MG63 (cell line): ENCODE measurements at places on chromosomes 13 and 19.

DNA sequence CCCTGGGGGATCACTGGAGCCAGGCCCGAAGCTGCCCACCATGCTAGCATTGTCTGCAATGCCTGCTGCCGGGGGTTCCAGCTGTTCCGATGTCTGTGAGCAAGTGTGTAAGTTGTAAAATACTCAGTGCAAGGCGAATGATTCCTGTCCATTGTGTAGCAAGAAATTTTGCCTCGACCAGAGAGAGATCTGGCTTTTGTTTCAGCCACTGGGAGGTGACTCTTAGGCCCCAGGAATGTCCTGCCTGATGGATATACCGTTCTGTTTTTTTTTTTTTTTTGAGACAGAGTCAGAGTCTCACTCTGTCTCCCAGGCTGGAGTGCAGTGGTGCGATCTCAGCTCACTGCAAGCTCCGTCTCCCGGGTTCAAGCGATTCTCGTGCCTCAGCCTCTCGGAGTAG lies 7.3 kb upstream of the GADD45B start:
- no peak for DNase-seq

DNA sequence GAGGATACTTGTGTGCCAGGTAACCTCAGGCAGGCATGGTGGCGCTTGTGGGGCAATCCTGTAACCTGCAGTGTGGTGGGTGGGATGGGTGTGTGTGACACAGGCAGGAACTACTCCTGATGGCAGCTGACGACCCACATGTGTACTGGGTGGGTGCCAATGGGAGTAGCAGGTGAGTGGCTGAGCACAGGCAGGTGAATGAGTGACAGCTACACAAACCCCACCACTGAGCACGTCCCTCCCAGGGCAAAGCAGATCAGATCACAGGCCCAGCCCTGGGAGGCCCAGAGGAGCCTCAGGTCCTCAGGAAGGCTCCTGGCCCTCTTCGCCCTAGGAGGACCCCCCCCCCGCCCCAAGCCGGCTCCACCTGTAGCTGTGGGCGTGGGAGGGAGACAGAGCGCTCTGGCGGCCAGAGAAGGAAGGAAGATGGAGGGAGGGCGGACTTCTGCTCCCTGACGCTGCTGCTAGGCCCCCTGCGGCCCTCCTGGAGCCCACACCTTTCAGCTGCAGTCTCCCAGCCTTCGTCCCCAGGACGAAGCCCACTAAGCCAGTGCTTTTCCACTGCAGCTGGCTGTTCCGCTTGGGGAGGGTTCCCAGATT lies 1.3 kb upstream of the ZNF181 start:
- DNase-seq: no peak

DNA sequence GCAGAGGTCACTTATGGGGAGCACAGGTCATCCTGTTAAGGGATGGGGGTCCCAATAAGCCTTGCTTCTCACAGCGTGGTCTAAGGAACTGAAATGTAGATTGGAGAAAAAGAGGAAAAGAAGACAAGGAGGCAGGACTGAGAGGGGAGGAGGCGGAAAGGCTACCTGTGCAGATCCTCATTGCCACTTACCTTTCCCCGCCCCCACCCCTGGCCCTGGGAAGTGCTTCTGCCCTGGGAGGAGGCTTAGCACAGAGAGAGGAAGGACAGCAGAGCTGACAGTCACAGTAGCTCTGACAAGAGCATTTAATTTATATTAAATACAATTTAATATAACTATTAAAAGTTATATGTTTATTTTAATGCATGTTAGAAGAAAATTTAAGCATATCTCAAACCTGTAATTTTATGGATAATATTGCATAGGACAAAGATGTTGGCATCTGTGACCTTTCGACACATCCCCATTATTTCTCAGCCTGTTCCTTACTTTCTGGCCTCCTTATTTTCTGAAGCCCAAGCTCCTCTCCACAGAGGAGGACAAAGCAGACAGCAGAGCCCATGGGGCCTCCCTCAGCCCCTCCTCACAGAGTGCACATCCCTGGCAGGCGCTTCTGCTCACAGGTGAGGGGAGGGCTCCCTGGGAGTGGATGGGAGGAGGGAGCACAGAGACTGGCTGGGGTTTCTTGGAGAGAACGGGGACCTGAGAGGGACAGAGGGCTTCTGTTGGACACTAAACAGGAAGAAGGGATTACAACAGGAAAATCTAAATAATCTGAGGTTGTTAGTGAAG lies 23.4 kb downstream of the CEACAM21 start:
- DNase-seq: no peak

DNA sequence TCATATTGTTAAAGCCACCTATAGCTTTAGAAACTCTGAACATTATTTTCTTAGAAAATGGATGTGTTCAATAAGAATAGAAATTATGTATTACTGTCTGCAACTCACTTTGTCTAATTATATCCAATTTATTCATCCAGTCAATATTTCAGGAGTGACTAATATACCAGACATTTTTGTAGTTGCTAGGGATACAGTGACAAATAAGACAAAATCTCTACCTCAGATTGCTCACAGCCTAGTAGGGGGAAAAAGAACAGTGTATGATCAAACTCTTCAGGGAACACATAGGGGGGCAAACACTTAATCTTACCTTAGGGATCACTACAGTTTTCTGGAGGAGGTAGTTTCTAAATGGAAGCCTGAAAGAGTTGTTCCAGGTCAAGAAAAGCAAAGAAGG lies 8.6 kb downstream of the BRCA2 start:
- no peak for DNase-seq

GRCh38 chr13:24842549-24843274 lies 78.7 kb downstream of the RNF17 start:
- DNase-seq: peak; percentile 38

DNA sequence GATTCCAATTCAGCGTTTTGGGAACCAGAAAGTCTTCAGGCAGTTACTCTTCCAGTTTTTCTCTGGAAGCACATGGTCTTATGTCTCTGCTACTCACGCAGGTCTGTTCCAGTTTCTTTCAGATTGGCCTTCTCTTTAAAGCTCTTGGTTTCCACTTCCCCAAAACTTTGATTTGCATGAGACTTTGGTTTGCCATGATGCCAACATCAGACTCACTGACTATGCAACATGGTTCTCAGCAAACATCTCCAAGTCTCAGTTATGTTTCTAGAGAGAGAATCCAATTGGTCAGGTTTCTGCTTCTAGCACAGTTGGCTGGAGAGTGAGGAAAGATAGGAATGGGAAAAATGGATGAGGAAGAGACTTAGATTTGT lies 3.1 kb downstream of the AKAP11 start:
- no peak for DNase-seq

DNA sequence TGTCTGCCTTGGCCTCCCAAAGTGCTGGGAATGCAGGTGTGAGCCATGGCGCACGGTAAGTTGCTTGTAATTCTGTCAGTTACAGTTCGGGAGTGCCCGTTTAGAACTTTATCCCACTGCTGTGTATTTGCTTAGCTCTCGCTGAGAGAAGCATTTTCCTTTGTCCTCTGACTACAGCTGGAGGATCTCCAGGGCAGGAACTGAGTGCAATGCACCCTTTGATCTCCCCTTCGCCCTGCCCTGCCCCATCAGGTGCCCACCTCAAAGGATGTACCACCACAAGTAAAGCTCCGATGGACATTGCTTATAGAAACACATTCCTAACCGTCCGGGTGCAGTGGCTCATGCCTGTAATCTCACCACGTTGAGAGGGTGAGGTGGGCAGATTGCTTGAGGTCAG lies 6.5 kb downstream of the BRME1 start:
- no peak for DNase-seq

DNA sequence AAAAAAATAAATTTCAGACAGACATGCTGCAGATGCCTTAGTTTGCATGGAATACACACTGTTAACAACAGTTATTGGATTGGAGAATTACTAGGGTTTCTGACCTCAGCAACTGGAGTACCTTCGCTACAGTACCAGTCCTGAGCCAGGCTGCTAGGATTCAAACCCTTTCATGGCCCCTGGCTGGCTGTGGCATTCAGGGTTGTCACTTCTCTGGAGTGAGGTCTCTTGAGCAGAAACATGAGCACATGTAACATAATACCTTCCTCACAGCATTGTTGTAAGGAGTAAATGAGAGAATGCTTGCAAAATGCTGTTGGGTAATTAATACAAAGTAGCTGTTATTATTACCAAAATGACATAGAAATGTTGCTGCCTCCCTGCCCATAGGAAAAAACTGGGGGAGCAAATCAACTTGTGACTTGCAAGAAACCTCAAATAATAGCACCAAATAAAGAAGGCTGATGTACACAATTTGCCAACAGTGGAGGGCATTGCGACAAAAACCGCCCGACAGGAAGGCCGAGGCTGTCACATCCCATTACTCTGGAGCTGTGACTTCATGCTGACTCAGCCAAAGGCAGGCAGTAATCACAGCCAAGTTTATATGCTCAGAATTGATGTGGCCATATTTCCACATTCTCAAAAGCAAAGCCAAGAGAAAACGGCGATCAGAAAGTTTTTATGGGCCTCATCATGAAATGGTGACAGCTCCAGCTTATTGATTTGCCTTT lies 100.4 kb downstream of the RFC3 start:
- peak; percentile 78 for DNase-seq

- no peak for DNase-seq
These were observed 1564.9 kb downstream of the OLFM4 start for GRCh38 chr13:54593504-54593903.

- no peak for DNase-seq
These were observed 92.1 kb downstream of the RGCC start for GRCh38 chr13:41549491-41549890.

DNA sequence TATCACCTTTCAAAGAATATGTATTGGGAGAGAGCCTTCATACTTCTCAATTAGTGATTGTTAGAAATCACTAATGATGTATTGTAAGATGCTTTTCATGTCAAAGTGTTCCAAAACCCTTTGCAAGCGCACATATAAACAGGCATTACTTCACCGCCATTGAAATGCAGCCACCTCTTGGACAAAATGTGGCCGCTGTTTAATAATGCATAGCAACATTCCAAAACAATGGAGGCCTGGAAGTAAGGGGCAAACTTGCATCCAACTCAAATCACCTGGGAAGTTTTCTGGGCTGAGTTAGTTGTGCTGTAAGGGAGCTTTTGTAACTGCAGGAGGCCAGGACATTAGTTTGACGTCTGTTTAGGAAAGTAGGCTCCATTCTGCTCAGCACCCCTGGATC lies 438.1 kb downstream of the FGF9 start:
- DNase-seq: no peak

DNA sequence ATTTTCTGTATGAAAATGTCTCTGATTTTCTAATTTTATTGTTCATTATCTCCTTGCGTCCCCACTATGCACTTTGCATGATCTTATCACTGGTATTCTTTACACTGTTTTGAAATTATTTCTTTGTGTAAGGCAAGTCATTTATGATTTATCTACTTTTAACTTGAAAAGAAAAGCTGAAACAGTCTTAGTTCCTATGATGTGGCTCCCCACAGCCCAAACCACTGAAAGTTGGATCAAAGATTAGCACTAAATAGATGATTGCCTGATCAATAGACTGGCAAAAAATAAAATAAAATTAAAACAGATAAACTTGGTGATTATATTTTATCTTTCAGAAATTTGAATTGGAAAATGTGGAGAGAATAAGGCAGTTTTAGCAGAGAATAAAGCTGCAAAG lies 1101.9 kb downstream of the PCDH9 start:
- DNase-seq: no peak

DNA sequence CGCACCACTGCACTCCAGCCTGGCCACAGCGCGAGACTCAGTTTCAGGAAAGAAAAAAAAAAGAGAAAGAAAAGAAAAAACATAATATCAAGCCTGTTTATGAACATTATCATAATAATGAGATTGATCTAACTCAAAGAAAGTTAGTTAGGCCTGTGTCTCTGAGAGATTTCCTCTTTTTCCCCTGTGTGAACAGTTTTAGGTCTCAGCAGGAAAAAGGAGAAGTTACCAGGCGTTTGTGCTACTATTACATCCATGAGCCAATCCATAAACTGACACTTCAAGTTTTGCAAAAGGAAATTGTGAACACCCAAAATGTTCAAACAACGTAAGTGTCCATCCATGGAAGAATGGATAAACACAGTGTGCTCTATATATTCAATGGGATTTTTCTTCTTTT lies 3.8 kb downstream of the TARM1 start:
- no peak for DNase-seq

GRCh38 chr13:25806264-25806974 lies 245.4 kb downstream of the SHISA2 start:
- no peak for DNase-seq

GRCh38 chr19:32843716-32844245 lies 25.8 kb downstream of the SLC7A9 start:
- DNase-seq: no peak

DNA sequence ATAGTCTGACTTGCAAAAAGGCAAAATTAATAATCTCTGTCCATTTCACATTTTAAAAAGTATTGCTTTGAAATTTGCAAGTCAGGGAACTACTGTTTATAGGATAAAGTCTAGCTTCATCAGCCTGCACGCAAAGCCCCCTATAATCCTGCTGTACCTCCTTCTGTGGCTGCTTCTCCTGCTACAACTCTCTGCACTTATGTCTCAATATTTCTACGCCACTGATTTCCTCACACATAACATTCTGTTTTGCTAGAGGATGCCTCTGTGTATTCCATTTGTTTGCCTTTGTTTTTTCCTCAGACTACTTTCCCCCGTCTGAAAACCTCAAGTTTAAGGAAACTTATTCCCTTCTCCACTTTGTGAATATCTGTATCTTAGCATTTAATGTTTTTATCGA lies 389.9 kb downstream of the RFC3 start:
- DNase-seq: no peak

- DNase-seq: peak; percentile 35
These were observed 99.0 kb downstream of the ZNF429 start for GRCh38 chr19:21604351-21604926.

- DNase-seq: no peak
These were observed 24.7 kb downstream of the CILP2 start for GRCh38 chr19:19562665-19563347.

GRCh38 chr19:41917676-41918075 lies 10.6 kb downstream of the ERFL start:
- DNase-seq: no peak

GRCh38 chr19:57053401-57053800 lies 66.4 kb upstream of the USP29 start:
- no peak for DNase-seq

GRCh38 chr19:3368848-3369336 lies 2.5 kb downstream of the NFIC start:
- DNase-seq: no peak

DNA sequence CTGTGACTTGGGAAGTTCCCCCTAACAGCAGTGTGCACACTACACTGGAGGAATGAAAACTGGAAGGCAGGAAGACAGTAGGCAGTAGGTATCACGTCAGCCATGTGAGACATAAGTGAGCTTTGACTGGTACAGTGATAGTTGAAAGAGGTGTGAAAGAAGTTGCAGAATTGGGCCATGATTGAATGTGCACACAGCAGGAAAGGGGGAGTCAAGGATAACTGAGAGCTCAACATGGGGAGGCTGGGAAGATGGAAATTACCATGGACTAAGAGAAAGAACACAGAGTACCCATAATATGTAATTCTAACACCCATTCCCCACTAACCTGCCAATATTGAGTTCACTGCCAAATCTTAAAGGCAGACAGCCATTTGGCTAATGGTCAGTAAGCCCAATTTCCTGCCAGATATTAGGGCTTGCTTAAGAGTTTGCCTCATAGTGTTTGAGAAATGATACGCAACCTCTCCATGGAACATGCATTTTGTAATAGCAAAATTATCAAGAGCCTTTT lies 321.7 kb downstream of the DCT start:
- DNase-seq: peak; percentile 5
